ENCODE measurements at places on chromosomes 2 and 18. TPM values are rescaled to one million over a fixed set of nuclear protein-coding genes. Genes with fewer than 3 reads are reported as not detected.

Gene THSD7B
- total RNA-seq = 0.09 TPM

Gene CTNNA2
- not detected for total RNA-seq

Gene TXNL1
- 35.0 TPM for total RNA-seq

Gene SOCS6
- 49.5 TPM for total RNA-seq

Gene COL3A1
- total RNA-seq = 5,666 TPM

Gene GRB14
- total RNA-seq = 0.71 TPM

Gene STK36
- total RNA-seq = 15.4 TPM

Gene LHCGR
- total RNA-seq = not detected

Gene MAP2
- 0.71 TPM for total RNA-seq

Gene EVA1A
- 13.4 TPM for total RNA-seq

Gene REG3G
- total RNA-seq = not detected

Gene UPP2
- total RNA-seq = not detected

Gene EIF5B
- total RNA-seq = 20.6 TPM

Gene LYPD6B
- total RNA-seq = 2.0 TPM

Gene ZNF519
- total RNA-seq = 1.7 TPM

Gene ADRA2B
- 0.09 TPM for total RNA-seq

Gene CAVIN2
- 10.4 TPM for total RNA-seq

Gene SLC9A4
- total RNA-seq = under 0.01 TPM

Gene SESTD1
- total RNA-seq = 22.3 TPM

Gene CASP10
- total RNA-seq = 6.4 TPM

All from smooth muscle cell of bladder (primary cell).